Activated CD8-positive, alpha-beta memory T cell treated with anti-CD3 and anti-CD28 coated beads for 1 hour (primary cell): ENCODE measurements at places on chromosomes 5 and 9.

GRCh38 chr5:143913008-143913752 lies 101.2 kb downstream of the HMHB1 start:
- no peak for DNase-seq

DNA sequence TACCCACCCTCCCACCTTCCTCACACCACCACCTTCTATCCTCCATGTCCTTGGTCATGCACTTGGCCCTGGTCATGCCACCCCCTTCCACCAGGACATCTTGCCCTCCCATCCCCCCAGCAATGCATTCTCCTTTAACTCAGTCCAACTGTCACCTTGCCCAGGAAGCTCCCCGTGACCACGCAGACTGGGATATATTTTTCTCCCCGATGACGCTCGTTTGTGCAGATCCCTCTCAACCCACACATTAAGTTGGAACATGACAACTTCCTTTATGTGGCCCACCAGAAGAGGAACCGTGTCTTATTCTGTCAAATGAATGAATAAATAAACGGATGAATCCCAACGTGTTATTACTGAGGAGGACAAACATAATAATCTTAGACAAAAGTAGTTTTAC lies 82.8 kb upstream of the TAS2R1 start:
- no peak for DNase-seq

DNA sequence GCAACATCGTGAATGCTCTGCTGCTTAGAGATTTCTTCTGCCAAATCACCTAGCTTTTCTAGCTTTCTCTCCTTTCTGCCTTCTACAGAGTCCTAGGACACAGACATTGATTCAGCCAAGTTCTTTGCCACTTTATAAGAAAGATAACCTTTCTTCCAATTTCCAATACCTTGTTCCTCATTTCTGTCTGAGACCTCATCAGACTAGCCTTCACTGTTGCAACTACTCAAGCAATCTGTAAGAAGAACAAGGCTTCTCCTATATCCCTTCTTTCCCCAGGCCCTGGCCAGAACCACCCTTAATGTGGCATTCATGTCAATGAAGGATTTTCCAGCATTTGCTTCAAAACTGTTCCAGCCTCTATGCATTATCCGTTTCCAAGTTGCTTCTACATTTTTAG lies 24.3 kb downstream of the FBXO10 start:
- DNase-seq: no peak

- no peak for DNase-seq
Observed at GRCh38 chr5:181133610-181134231, 2.8 kb upstream of the OR2V1 start.

DNA sequence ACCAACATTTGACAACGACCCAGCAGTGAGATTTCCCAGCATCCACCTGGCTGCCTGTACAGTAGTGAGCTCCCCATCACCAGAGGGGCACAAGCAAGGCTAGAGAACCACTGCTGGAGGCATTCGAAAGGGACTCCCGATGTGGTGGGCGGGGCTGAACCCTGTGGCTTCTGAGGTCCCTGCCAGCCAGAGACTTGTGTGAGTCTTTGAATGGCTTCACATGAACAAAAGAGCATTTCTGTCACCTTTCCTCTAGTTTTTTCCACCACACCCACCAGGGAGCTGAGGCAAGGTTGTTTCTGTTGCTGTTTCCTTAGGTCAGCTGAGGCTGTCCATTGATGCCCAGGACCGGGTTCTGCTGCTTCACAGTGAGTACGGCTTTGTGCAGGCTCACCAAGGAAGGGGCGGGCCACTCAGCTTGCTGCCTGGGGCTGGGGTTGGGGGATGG lies 15.7 kb downstream of the RGS3 start:
- peak; percentile 19 for DNase-seq

GRCh38 chr5:148374690-148375360 lies 8.9 kb upstream of the FBXO38 start:
- no peak for DNase-seq

DNA sequence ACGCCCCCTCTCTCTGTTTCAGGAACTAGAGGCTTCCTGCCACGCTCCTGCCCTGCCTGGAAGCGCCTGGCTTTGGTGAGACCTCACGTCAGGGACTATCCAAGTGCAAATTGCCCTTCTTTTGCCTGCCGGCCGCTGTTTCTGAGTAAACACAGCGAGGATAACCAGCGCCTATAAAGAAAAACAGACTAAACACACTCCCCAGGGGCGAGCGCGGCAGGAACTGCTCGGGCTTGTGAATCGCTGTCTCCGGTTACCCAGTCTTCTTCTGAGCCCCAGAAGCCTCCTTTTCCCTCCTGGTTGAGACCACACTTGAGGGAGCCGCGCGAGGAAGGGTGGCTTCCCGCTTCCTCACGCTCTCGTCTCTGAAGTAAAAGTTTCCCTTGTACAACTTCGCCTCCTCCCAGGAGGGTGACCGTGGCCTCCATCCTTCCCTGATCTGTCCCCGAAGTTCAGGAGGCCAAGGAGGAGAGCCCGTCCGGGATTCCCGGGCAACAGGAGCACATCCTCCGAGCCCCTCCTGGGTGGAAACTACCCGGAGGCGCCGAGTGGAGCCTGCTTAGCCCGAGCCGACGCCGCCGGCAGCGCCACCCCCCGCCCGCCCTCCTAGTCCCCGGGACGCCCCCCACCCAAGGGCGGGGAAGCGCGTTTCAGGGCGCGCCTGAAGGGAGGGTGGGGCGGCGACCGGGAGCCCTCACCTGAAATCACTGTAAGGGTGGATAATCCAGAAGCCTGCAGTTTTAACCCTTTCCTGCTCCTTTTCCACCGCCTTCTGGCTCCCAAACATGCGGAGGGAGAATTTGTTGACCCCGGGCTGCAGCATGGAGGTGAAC lies 993 bp downstream of the HCN1 start:
- no peak for DNase-seq

DNA sequence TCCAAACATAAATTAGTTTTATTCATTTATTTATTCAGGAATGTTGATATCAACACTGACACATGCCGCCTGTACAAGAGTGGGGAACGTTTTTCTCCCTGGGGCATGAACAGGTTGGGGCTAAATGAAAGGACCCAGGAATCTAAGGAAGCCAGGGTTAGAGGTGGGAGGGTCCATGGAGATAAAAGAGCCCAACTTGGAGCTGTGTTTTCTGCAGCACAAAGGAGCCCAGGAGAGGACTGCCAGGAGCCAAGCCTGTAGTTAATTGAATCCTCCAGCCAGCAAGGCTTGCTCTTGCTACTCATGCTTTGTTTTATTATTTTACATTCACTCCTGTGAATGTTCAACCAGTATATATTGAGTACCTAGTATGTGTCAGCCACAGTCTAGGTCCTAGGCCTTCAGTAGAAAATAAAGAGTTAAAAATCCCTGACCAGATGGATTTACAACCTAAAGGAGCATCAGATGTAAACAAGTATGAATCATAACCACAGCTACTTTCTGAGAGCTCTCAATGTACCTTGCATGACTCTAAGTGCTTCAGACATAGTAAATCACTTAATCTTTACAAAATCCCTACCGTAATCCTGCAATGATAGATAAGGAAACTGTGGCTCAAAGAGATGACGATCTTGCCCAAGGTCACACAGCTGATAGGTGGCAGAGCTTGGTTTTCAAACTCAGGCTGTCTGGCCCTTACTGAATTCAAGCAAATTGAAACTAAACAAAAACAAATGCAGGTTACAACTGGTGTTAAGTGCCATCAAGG lies 69.8 kb downstream of the ASTN2 start:
- DNase-seq: no peak

DNA sequence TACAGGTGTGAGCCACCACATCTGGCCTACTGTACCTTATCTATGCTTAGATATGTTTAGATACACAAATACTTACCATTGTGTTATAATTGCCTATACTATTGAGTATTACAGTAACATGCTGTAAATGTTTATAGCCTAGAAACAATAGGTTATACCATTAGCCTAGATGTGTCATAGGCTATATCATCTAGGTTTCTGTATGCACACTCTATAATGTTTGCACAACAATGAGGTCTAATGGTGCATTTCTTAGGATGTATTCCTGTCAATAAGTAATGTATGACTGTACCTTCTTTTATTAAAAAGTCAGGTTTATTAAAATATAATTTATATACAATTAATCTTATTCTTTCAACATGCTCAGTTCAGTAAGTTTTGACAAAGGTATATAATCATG lies 683.1 kb downstream of the LRRC70 start:
- no peak for DNase-seq

DNA sequence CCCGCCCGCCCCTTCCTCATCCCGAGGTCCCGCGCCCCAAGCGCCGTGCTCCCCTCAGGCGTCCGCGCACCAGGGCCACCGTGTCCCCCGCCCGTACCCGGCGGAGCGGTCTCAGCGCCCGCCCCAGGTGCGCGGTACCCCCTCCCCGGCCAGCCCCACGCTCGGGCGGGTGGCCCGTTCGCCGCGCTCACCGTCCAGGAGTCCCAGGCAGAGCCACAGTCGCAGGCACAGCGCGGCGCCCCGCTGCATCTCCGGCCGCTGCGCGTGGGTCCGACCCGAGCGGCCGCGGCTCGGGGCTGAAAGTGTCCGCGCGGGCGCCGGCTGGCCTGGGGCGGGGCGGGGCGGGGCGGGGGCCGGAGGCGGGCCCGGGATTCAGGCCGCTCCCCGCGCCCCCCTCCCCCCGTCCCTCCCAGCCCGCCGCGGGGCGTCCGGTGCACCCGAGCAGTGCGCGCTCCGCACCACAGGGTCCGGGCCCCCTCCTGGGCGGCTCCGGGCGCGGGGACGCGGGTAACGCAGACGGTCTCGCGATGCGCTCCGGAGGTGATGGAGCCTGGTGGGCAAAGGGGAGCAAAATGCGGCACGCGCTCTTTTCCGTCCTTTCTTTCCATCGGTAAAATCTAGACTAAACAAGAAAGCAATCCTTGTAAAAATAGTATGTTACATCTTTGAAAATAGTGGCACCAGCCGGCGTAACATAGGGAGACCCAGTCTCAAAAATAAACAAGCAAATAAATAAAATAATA lies at the start of gene FLT4:
TSS of gene FLT4 (minus strand) at position 304 of the 743 bp plus-strand sequence. CDS start at position 249, 55 bp downstream.
- no peak for DNase-seq

DNA sequence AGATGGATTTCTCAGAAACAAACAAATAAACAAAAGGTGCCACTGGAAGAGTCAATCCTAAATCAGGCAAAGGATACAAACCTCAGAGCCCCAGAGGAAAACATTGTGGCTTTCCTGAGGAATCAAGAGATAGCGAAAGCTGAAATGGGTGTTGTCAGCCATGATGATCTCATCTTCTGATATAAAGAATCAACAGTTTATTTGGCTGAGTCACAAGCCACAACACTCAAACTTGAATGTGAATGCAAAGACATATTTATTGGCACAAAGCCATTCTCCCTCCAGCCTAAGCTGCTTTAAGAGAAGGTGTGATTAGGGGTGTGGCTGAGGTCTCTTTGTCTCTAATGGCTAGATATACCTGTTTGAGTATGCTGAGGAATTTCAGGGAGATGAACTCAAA lies 73.3 kb upstream of the NREP start:
- DNase-seq: no peak

DNA sequence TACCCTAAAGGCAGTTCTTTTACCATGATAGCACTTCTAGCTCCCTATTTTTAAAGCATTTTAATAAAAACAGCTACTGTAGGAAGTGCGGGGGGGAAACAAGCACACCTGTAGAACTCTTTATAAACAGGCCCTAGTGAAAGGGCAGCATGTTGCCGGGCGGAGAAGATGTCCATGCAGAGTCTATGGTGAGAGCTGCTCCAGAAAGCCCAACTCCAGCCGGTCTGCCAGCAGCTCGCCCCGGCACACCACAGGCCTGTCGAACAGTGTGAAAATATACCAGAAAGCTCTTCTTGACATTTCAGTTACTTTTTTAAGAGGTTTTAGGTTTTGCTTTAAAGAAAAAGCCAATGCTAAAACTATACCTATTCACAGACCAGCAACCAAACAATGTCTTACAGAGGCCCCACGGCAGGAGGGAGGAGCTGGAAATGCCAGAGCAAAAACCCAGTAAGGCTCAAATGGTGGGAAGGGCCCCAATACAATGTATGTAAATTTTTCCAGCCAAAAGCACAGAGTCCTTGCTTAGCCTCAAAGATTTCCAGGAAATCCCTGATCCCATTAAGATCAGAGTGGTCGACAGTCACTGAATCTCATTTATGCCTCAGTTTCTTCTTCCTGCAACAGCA lies 121.2 kb downstream of the SAXO1 start:
- no peak for DNase-seq

DNA sequence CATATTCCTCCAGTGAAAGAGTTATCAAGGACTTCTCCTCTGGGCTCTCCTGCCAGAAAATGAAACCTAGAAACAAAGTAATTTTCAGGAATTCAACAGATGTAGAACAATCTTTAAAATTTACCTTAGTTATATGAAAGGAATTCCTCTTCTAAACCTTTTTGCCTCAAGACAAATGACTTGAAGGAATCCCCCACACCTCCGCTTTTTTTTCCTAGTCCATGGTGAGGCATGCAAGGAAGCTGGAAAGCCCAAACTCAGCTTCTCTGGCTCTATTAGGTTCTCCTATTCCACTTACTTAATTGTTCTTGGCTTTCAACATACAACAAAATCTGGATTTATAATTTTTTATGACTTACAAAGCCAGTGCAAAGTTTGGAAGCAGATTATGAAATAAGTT lies 27.2 kb downstream of the C6 start:
- DNase-seq: no peak

DNA sequence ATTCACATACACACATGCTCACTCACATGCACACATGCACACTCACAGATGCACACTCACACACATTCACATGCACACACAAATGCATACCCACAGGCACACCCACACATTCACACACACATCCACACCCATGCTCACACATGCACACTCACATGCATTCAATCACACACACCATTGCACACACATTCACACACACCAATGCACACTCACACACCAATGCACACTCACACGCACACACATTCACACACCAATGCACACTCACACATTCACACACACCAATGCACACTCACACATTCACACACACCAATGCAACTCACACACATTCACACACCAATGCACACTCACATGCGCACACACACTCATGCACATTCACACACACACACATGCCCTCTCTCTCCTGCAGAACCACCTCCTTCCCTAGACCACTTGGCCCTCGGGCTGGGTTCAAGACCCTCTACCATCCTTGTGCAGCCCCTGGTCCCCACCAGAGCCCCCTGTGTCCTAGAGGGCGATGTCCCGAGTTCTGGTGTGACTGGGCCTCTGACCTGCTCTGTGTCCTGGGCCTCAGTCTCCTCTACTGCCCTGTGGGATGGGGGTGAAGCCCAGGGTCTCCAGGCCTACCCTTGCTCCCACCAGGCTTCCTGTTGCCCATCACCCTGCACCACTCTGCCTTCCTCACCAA lies 139.0 kb downstream of the OLFM1 start:
- no peak for DNase-seq

DNA sequence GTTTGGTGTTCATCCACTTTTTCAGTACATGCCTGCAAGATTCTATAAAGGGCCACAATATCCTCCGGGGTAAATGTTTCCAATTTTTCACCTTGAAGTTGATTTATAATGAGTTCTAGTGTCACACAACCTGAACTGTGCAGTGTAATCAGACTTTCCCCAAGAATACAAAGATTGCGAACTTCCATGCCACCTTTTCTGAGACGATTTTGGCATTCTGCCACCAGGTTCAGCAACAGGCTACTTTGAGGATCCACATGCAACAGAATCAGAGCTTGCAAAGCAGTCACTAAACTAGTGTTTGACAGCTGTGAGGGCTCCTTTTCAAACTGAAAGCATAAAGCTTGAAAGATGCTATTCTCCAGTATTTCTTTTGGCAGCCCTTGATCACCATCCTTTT lies 1.6 kb downstream of the FASTKD3 start:
- DNase-seq: no peak
